Stimulated activated CD4-positive, alpha-beta T cell treated with anti-CD3 and anti-CD28 coated beads, Interleukin-2, amount 100 ng/mL, for 24 hours (primary cell): ENCODE measurements at places on chromosomes 13 and 19.

DNA sequence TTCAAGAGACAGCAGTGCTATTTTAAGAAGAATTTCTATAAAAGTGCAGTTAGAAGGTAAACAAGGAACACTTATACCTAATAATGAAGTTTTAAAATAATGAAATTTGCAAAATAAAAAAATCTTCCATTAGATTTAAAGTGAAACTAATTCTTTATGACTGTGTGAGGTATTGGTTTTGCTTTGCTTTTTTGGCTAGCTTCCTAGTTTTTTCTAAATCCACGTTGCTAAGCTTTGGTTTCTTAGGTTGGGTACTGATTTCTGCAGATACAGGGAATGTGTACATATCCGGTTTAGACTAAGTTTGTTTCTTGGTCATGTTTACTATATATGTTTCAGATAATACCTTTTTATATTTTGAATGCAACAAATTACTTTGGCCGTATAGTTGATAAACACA, 59.8 kb downstream of the SLC7A9 start:
- no peak for DNase-seq

GRCh38 chr13:24672141-24673132, 7.8 kb upstream of the ATP12A start:
- DNase-seq: no peak

GRCh38 chr19:48896191-48896720, 2.3 kb downstream of the TULP2 start:
- peak; percentile 61 for DNase-seq

DNA sequence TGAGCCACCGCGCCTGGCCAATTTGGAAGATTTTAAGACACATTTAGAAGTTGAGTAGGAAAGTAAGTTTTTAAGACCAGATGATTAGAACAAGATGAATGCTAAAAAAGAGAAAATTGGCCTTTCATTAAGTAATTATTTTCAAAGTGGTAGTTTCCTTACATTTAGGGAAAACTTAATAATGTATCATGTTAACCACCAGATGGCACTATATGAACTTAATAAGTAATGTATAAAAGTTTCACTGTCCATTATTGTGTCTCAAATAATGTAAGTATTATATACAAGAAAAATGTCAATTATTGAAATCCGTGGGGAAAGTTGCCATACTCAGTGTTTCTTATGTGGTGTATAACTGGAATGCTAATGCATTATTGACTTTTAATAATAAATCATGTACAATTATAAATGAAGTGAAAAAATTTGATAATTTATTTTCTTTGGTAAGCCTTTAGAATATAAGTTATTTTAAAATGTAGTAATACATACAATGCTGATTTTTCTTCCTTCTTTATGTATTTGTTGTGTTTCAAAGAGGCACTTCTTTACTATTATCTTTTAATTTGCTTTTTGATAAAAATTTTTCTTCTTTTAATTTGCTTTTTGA, 29.2 kb downstream of the COG6 start:
- no peak for DNase-seq

GRCh38 chr19:35909684-35910035, 1.6 kb upstream of the TYROBP start:
- no peak for DNase-seq

DNA sequence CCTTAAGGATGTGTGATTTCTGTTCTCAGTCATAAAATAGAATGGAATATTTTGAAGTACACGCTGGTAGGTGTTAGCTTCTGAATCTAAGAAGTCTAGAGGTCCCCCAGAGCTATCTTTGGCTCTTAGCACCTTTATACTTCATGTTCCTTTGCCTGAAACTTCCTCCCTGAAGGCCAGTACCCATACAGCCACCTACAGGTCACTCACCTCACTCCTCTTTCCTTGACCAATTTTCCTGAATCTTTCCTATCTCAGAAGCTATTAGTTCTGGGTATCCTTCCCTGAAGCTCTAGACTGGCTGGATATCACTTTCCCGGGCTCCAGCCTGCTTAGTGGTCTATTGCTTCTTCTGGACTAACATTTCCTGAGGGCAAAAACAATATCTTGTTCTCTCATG, 93.4 kb upstream of the EDNRB start:
- DNase-seq: no peak

DNA sequence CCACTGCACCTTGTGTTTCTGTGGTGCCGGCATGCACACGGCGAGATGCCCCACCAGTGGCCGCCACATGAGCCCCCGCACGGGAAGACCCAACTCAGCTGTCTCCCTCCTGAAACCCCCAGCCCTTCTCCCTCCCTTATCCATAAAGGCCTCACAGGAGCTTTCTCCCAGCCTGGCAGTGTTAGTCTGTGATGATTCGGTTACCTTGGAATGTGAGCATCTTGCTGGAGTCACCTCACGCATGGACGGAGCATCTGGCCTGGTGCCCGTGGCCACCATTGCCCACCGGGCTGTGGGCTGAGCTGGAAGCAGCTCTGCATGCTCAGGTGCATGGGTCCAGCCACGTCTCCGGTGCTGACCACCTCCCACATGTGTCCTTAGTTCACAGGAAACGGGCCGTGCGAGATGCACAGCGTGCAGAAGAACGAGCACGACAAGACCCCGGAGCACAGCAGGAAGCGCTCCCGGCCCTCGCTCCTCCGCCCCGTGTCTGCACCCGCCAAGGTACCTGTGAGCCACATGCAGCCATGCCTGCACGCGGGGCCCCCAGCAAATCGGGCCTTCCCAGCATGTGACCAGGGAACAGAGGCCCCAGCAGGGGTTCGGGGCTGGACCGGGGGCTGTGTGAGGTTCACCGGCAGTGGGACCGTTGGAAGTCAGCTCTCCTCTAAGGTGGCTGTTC, 22.0 kb downstream of the SIN3B start:
- no peak for DNase-seq
